Kidney glomerular epithelial cell (primary cell): ENCODE measurements at places on chromosomes 1 and 21.

DNA sequence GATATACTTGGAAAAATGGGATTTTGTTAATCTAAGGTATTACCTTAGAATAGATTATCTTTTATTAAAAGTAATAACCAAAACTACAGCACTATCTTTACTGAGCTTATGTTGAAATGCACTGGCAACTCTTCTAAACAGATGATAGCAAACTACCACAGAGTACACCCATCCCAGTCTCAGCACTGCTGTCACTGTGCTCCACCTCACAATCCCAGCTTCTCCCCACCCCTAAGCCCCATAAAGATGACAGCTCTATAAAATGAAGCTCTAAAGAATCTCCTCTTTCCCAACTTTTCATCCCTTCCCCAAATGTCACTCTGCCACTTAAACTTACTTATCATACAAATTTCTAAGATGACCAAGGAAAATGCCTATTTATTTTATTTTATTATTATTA is 6.4 kb downstream of the DSTYK start:
- no peak for DNase-seq

DNA sequence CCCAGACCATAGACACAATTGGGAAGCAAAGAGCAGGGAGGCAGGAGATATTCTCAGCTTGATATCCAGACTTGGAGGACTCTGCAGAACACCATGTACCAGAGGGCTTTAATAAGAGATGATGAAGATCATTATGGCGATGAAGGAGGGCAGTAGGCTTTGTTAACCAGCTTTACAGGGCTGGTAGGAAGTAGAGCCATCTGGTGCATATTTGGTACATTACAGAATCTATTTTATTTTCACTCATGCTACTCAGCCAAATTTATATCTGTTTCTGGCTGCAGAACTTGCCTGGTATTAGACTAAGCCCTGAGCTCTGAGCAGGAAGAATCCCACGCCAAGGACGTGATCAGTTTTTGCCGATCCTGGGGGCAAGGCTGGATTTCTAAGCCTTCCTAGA is 61.8 kb upstream of the SYT6 start:
- no peak for DNase-seq

GRCh38 chr1:111281411-111281810 is 9.2 kb upstream of the CHIA start:
- no peak for DNase-seq

DNA sequence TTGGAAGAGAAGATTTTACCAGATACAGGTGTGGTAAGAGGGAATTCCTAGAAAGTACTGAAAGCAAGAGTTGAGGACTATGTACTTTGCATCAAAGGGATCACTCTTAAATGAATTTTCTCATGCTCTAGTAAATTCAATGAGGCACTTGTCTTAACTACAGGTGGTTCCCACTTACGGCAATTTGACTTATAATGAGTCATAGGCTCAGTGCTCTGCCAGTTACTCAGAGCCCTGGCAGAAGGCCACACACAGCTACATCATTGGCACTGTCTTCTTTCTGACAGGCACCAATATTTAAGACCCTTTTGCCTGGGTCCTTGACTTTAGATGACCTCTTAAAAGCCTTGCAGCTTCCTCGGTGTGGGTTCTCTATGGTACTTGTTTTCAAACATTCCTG is 15.9 kb upstream of the ADAMTS5 start:
- DNase-seq: peak; percentile 69

DNA sequence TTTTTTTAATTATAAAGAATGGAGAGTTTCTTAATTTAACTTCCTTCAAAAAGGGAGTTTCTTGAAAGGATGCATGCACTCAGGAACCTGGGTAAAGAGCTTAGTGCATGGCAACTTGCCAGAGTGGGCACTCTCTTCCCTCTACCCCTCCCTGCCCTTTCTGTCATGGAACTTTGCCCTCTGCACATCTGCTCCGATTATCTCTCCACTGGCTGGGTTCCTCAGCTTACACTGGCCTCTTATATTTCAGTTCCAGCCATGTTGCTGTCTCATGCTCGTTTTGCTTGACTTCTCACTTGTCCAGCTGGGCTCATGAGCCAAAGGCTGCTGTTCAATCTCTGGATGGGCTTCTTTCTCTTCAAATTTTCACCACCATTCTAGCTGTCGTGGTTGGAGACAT is 87.0 kb downstream of the NCAM2 start:
- DNase-seq: no peak

- DNase-seq: no peak
Measured at GRCh38 chr1:53091841-53092645, 30.0 kb downstream of the PODN start.

GRCh38 chr1:168623003-168623828 is 46.8 kb downstream of the XCL1 start:
- peak; percentile 17 for DNase-seq

DNA sequence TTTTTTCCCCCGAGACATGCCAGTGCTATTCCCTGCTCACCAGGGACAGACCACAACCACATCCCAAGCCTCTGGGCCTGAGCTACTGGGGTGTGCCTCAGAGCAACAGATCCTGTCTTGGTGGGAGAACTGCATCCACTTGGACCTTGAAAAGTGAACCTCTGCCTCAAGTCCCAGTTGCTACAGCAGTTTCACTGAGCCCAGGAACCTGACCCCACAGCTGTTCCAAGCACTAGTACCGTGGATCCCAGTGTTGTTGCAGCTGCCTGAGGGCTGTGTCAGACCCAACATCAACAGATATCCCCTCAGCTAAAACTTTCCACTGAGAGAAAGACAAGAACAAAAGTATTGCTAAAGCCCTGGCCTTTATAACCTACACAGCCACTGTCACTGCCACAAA is 373.0 kb downstream of the PLPP3 start:
- DNase-seq: no peak

DNA sequence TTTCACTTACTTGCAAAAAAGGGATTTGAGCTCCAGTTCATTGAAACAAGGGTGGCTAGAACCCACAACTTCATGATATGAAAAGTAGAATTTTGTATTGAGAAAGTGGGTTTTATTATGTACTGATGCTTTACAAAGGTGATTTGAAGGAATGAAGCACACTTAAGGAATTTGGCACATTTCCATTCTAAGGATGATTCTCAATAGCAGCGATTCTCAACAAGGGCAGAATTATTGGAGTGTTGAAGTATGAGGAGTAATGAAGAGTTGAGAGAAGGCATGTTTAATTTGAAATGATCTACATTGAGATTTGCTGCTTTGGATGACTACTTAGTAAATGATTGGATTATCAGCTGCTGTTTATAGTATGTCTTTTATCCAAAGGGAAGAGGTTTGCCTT is 54.7 kb downstream of the FNBP1L start:
- peak; percentile 47 for DNase-seq

GRCh38 chr21:46394595-46395104 is 64.0 kb upstream of the DIP2A start:
- DNase-seq: no peak

DNA sequence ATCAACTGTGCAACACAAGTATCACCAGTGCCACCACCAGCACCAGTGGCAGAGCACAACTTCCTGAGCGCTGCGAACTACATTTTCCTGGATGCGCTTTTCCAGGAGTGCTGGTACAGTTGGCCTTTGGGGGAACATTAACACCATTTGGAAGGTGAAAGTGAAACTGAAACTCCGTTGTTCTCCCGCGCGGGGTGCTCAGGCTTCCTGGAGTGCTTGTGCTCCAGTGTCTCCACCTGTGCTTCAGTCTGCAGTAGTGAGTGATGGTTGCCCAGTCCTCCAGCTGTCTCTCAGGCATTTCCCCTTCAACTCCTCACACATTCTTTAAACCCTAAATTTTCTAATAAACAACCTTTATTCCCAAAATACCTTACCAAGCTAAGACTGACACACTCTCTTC is 187.8 kb downstream of the LRRIQ3 start:
- no peak for DNase-seq

DNA sequence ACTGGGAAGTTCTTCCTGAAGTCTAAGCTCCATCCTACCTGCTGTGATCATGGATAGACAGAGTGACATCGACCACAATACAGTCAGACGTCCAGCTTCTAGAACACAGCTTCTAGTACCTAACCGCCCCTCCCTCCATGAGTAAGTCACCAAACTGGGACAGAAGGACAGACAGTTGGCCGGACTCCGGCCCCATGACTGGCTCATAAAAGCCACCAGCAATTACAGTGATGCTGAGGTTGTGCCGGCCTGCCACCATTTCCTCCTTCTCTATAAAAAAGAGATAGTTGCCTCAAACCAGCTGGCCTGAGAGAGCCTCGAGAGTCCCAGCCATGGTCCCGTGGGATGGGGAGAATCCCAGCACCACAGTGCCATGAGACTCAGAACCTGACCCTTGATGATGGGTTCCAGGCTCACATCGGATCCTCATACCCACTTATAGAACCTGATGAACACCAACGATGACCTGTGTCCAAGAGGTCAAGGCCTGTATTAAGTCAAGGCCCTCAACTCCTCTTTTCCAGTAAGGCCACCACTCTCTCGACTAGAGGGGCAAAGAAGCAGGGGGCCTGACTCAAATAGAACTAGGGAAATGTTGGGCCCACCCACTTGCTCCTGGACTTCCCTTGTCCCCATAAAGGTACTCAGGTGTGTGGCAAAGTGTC is 3.4 kb downstream of the MEF2D start:
- no peak for DNase-seq

DNA sequence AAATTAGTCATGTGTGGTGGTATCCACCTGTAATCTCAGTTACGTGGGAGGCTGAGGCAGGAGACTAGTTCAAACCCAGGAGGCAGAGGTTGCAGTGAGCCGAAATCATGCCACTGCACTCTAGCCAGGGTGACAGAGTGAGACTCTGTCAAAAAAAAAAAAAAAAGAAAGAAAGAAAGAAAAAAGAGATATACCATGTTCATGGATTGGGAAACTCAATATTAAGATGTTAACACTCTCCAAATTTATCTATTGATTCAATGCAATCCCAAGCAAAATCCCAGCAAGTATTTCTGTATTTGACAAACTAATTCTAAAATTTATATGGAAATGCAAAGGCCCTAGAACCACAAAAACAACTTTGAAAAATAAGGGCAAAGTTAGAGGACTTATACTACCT is 11.0 kb upstream of the SHISAL2A start:
- DNase-seq: no peak

DNA sequence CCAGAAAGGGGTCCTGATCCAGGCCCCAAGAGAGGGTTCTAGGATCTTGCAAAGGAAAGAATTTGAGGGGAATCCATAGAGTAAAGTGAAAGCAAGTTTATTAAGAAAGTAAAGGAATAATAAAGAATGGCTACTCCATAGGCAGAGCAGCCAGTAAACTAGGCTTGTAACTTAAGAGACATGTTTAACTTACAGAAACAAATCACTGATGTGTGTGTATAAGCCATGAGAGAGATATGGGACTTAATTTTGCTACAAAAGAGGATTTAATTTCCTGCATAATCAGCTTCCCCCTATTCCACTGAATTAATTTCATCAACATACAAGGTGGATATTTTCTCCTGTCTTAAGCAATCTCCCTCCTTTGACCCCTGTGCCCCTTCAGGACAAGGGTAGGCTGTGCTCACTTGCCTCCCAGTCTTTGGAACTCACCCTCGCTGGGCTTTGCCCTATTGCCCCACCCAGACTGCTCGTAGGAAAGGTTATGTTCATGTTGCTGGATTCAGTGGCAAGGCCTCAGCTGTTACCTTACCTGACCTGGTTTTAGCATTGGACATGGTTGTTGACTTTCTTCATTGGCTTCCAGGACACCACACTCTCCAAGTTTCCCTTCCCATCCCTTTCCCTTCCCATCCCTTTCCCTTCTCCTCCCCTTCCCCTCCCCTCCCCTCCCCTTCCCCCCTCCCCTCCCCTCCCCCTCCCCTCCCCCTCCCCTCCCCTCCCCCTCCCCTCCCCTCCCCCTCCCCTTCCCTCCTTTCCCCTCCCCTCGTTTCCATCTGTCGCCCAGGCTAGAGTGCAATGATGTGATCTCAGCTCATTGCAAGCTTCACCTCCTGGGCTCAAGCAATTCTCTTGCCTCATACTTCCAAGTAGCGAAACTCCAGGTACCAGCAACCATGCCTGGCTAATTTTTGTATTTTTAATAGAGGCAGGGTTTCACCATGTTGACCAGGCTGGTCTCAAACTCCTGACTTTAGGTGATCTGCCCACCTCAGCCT is 44.6 kb downstream of the TBCE start:
- no peak for DNase-seq

- DNase-seq: peak; percentile 42
Measured at GRCh38 chr1:29975036-29975694, 738.8 kb downstream of the PTPRU start.

DNA sequence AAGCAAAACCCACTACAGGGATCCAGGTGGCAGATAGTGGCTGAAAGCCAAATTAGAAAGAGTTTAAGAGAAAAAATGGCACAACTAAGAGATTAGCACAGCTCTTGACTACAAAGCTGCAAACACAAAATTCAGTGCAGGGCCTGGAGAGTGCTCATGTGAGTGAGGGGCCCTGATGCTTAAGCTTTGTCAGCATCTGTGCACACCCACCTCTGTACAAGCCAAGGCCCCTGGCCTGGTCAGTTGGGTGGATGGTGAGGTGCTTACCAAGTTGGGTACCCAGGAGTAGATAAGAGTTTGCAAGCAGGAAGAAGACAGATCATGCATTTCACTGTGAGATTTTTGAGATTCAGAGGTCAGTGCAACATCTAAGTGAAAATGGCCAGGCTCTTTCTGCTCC is 62.7 kb upstream of the ATP1B1 start:
- DNase-seq: no peak

DNA sequence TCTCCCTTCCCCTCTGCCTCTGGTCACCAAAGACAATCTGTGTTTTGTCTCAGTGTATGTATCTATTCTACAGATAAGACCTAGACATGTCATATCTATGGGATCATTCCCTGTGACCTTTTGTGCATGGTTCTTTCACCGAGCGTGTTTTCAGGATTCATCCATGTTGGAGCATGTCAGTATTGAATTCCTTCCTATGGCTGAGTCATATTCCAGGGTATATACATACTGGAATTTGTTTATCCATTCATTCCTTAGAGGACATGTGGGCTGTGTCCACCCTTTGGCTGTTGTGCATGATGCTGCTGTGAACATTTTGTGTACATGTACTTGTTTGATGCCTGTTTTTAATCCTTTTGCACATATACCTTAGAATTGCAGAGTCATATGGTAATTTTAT is 69.9 kb downstream of the NFASC start:
- no peak for DNase-seq

DNA sequence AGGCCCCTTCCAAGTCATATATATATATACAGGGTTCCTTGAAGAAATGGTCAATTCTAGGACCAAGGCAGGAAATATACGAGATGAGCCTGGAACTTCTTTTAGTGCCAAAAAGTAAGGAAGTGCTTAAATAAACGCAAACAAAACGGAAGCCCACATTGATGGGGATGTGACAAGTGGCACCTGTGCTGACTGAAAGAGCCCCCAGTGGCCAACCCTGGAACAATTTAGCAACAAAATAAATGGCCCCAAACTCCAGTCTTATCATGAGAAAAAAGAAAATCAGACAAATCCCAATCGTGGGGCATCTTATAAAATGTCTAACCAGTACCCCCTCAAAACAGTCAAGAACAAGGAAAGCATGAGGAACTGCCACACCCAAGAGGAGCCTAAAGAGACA is 17.7 kb downstream of the PLA2G5 start:
- DNase-seq: no peak
